ENCODE measurements at places on chromosomes 2 and 18.

- DNase-seq, result no peak
Measured at GRCh38 chr2:181178823-181179412, 198.5 kb downstream of the UBE2E3 start.

DNA sequence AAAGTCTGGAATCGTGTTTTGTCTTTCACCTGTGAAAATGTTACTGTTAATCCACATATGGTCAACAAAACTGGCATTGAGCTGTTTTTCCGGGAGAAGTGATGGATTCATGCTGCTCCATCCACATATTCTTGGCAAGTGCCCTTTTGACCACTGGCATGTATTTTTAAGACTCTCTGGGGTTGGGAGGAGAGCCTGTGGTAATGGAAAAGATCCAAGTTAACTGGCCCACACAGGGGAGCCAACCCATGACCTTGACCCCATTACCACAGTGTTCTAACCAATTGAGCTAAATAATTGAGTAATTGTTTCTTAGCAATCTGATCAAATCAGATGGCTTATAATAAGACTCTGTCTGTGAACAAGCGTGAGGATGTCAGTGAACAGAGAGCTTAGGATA, 296.2 kb upstream of the NRP2 start:
- DNase-seq, result no peak

- no peak for DNase-seq
Measured at GRCh38 chr18:23875966-23876895, 138.3 kb upstream of the TTC39C start.

GRCh38 chr2:174198846-174199564, 49.3 kb downstream of the OLA1 start:
- DNase-seq, result peak; percentile 51

DNA sequence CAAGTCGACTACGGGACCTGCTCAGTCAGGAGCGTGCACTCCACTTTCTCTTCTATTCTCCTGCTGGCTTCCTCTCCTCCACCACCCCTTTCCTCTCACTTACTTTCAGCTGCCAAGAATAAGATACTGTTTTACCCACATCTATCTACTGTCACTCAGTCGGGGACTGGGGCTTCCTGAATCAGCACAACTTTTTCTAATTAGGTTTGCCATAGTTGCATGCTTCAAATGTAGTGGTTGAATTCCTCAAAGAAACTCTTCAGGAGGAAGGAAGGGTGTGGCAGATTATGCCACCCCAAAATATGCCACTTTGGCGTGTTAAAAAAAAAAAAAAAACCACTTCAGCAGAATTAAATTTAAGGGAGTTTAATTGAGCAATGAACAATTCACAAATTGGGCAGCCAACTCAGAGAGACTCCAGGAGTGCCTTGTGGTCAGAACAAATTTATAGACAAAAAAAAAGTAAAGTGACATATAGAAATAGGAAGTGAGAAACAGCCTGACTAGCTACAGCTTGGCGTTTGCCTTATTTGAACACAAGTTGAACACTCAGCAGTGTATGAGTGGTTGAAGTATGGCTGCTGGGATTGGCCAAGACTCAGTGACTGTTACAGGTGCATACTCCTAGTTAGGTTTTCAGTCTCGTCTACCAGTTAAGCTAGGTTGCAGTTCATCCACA, 32.5 kb upstream of the RMDN2 start:
- DNase-seq, result no peak

- no peak for DNase-seq
Measured at GRCh38 chr2:174925046-174925784, 80.0 kb downstream of the CHN1 start.

DNA sequence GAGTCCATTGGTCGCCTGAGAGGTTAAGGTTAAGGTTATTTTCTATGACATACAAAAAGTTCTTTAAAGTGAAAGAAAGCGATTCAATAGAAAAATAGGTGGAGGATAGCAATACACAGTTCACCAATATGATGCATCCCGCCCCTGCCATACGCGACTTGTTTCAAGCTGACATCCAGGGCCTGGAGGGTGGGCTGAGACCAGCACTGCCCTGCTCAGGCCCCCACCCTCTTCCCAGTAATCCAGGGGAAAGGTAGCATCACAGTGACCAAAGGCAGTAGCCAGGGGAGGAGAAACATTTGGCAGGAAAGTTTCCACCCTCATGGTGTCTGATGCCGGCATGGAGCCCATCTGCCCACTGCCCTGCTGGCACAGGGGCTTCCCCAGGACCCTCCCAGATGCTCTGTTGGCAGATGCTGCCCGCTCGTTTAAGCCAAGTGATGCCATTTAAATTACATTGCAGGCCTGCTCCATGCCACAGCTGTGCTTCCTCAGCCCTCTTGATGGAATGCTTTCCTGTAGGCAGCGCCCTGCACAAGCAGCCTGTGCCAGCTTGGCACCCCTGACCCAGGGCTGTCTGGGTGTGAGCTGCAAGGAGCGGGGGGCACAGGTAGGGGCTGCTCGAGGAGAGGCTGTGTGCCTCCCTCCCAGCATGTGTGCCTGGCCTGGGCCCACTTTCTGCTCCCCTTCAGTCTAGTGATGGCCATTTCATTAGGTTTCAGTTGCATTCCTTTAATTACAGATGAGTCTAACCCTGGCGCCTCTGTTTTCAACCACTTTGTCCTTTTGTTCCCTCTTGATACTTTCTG, 10.7 kb upstream of the ANO7 start:
- no peak for DNase-seq

DNA sequence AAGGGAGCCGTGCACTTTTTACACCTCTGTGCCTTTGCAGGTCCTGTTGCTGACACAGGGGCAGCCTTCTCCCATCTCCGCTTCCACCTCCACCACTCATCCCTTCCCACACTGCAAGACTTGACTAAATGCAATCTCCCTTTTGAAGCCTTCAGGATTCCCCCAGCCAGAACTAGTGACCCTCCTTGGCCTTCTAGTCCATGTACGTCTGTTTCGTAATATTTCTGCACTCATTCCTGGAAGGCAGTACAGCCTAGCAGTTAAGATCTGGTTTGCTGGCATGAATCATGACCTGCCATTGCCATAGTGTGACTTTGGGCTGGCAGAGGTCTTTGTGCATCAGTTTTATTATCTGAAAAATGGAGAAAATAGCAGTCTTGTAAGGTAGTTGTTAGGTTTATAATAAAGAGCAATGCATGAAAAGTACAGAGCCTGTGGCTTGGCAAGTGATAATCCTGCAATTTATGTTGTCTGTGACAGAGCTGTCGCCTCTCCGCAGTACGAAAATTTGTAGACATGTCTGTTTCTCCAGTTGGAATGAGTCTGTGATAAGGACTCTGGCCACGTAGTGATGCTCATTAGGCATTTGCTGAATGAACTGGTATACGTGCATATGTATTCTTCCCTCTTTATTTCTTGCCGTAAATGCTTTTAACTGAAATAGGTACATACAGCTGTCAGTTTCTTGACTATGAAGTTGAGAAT, 36.7 kb downstream of the NCK2 start:
- no peak for DNase-seq

GRCh38 chr2:71003396-71003795, 8.7 kb upstream of the TEX261 start:
- DNase-seq, result no peak

GRCh38 chr2:160252900-160253299, 52.8 kb upstream of the ITGB6 start:
- no peak for DNase-seq

DNA sequence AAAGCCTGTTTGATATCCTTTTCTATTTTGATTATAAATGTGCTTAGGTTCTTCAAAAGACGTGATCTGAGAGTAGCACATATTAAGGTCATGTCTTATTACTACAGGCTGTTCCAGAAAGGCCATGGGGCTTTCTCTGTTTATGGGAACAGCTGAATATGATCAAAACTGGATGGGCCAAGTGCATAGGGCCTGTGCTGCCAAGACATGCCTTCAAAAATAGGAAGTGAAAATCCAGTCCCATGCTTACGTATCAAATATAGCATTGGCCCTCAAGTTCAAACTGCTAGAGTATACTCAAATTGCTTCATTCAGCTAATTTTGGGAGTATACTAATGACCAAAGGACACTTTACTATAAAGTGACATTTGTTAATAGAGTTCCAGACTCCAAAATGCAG, 24.1 kb downstream of the SLC25A52 start:
- DNase-seq, result no peak

- DNase-seq, result peak; percentile 5
Measured at GRCh38 chr2:179936654-179937053, 70.4 kb downstream of the CWC22 start.

- no peak for DNase-seq
Measured at GRCh38 chr2:233021771-233022170, 8.7 kb upstream of the NGEF start.

DNA sequence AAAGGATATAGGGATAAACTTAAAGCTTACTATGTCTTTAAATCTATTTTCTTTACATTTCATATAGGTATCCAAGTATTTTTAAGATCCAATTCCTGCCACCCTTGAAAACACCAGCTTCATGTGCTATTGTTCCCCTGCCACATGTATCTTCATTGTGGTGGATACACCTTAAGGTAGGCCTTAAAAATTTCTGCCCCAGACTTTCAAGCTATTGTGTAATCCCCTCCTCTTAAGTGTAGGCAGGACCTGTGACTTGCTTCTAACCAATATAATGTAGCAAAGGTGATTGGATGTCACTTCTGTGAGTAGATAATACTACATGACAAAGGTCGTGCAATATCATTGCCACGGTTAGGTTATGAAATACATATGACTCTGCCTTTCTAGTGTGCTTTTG, 119.5 kb downstream of the RAD51AP2 start:
- DNase-seq, result no peak

DNA sequence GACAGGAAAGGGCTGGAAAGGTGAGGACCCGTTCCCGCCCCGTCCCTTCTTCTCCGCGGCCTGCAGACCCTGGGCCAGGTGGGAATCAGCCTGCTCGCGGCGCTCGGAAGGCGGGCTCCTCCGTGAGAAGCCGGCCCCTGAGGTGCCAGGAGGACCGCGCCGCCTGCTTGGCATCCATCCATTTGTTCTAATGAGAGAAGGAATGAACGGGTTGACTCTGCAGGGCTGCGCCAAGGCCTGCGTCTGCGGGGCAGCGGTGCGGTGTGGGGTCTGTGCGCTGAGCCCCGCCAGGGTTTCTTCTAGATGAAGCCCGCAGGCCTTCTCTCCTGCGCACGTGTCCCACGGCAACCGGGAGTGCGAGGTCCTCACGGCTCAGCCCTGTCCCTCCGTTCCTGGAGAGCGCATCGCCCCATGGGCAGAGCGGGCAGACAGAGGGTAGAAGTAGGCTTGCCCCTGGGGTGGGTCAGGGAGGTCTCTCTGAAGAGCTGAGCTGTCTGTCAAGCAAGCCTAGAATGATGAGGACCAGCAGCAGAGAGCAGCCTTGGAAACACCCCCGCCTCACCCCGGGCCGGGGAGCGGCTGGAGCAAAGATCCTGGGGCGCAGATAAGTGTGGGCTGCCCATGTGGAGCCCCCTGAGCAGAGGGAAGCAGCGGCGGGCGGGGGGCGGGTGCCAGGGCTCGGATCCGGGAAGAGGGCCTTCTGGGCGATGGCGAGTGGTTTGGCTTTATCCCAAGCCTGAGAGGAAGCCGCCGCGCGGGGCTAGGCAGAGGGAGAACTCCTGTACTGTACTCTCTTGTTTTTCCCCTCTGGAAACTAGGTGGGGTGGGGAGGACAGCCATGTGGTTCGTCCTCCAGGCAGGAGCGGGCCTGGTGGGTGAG, 27.9 kb upstream of the HS6ST1 start:
- no peak for DNase-seq

DNA sequence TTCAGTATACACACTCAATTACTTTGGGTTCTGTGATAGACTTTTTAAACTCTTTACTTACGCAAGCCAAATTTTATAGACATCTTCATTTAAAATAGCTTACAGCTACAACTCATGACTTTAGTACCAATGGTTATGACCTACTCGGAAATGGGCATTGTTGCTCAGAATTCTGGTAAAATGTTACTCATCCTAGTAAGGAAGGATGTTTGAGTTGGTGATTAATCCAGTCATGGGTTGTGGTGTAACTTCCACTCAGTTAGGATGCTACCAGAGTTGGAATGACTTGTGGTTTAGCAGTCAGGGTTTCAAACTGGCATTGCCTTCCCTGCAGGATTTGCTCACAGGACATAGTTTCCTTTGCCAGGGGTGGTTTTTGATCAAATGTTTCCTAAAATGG, 7.4 kb upstream of the NPC1 start:
- DNase-seq, result peak; percentile 86

GRCh38 chr2:241618296-241618805, 18.6 kb downstream of the THAP4 start:
- DNase-seq, result no peak

DNA sequence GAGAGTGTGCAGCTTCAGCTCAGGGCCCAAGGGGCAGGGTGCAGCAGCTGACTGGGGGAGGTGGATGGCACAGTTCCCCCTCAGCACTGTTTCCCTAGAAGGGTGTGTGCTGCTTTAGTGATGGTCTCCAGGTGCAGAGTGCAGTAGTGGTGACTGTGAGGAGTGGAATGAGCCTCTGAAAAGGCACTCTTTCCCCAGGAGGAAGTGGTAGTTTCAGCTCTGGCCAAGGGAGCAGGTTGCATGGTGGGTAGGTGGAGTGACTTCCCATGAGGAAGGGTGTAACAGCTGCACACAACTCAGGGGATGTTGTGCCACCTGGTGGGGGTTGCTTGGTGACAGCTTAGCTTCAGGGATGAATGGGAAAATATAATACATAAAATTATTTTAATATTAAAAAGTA, 251.5 kb upstream of the NXPH2 start:
- peak; percentile 25 for DNase-seq

DNA sequence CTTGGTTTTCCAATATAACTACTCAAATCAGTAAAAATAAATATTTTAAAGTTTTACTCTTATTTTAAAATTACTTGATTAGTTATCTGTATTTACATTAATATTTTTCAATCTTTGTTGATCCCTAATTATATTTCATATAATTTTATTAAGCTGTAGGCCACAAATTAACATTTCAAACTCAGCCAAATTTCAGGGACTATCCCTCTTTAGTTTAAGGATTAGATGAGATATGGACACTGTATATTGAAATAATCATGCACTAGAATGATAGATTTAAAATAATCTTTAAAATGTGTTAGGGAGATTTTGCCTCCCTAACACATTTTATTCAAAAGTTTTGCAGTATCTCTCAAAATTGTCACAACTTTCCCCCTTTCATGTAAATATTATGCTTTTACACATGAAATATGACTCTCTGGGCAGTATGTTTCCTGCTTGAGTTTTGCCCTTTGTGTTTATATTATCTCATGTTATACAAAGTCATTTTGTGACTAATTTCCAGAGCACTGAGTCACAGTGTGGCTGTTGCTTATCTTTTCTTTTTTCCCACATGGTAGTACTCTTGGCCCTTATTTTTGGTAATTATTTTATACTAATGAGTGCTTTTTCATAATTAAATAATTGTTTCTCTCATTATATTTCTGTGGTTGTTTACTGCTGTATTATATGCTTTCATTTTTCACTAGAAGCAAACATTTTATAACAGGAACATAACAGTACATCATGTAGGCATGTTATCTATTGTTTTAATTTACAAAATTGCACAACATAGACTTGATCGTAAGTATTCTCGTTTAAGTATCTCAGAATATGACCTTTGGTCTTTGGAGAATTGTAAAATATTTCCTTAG, 1.2 kb downstream of the TFPI start:
- peak; percentile 73 for DNase-seq

Data from fibroblast of skin of right biceps (primary cell).